ENCODE measurements at places on chromosomes 1 and 21.

DNA sequence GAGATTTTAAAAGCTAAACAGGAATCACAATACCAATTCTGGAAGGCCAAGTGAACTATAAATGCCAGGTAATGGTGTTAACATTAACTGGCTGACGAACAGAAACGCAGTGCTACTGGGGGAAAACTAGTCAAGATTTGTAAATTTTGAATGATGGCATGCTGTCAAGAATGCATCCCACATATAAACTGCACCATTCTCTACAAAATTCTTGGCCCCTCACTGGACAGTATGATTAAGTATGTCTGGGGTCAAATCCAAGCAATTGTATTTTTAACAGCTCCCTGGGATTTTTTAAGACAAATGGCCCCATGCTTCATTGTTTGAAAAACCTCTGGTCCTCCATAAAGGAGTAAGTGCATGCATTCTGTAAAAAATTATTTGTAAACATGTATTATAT lies 73.2 kb upstream of the COA6 start:
- no peak for DNase-seq

- no peak for DNase-seq
These were observed 57.3 kb downstream of the PGBD5 start for GRCh38 chr1:230368871-230369270.

- no peak for DNase-seq
These were observed 95.4 kb downstream of the LPAR3 start for GRCh38 chr1:84797603-84798002.

GRCh38 chr1:171158096-171158495 lies 27.0 kb upstream of the FMO2 start:
- DNase-seq, result no peak

GRCh38 chr1:20931930-20932436 lies 144.9 kb upstream of the HP1BP3 start:
- peak; percentile 12 for DNase-seq

- DNase-seq, result no peak
These were observed 46.3 kb upstream of the TMPRSS15 start for GRCh38 chr21:18449605-18450550.

DNA sequence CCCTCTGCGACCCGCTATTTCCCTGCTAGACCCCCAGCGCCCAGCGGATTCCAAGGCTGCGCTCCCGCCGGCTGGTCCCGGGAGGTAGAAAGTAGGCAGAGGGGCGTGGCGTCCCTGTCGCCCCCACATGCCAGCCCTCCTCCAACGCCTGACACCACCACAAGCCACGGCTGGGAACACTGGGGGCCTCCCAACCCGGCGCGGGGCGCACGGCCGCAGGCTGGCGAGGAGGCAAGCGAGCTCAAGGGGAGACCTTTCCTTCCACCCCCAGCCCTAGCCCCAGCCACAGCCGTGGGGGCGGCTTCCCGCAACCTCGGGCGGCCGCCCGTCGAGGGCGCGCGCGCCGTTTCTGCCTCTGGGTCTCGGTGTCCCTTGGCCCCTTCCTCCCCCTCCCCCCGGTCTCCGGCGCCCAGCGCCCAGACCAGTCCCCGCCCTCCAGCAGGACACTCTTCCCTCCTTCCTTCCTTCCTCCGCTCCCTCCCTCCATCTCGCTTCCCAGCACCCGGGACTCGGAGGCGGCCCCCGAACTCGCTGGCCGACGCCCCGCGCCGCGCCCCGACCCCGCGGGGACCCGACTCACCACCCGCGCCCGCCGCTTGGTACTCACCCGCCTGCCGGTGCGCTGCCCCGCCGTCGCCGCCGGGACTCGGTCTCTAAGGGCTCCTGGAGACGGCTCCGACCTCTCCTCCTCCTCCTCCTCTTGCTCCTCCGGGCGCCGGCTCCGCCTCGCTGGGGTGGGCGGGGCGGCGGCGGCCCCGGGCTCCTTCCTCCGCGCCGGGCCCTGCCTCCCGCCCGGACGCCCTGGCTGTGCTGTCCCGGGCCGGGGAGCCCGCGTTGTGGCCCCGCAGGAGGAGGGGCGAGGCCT lies at the start of gene GNG12:
TSS of gene GNG12 (minus strand) at position 731 of the 865 bp plus-strand sequence. CDS start 125,781 bp downstream, outside the sequence.
- DNase-seq, result peak; percentile 9

DNA sequence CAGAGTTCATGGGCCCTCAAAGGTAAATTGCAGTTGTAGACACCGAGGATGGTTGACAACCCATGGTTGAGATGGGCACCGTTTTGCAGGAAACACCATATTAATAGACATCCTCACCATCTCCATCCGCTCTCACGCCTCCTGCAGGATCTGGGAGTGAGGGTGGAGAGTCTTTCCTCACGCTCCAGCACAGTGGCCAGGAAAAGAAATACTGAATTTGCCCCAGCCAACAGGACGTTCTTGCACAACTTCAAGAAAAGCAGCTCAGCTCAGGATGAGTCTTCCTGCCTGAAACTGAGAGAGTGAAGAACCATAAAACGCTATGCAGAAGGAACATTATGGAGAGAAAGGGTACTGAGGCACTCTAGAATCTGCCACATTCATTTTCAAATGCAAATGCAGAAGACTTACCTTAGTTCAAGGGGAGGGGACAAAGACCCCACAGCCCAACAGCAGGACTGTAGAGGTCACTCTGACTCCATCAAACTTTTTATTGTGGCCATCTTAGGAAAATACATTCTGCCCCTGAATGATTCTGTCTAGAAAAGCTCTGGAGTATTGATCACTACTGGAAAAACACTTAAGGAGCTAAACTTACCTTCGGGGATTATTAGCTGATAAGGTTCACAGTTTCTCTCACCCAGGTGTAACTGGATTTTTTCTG lies 9.3 kb downstream of the SLAMF8 start:
- DNase-seq, result no peak

DNA sequence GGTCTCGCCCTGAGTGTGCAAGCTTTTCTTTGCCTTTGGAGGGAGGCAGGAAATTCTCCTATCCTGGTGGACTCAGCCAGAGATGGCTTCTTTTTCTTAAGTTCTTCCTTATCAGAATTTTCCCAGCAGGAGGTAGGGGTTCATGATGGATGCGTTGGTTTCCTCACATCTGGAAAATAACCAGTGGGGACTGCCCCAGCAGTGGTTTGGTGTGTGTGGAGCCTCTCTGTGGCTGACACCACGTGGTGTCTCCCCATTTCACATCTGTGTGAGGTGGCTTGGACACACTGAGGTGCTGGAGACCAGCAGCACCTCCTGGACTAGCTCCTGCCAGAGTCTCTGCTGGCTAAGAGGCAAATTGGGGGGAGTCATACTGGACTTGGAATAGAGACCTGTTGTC lies 32.6 kb downstream of the B3GALT5 start:
- DNase-seq, result no peak

DNA sequence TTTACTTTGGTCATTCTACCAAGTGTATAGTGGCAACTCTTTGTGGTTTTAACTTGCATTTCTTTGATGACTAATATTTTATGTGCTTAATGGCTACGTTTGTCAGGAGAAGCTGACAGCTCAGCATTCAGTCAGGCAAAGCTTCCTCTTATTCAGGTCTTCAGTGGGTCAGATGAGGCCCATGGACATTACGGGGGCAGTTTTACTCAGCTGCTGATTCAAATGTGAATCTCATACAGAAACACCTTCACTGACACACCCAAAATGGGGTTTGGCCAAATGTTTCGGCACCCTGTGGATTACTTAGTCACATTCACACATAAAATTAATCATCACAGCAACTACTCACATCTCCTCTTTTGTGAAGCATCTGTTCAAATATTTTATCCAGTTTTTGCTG lies 104.9 kb upstream of the PLD5 start:
- no peak for DNase-seq

- DNase-seq, result no peak
These were observed 53.9 kb upstream of the HSD17B7 start for GRCh38 chr1:162736633-162737067.

DNA sequence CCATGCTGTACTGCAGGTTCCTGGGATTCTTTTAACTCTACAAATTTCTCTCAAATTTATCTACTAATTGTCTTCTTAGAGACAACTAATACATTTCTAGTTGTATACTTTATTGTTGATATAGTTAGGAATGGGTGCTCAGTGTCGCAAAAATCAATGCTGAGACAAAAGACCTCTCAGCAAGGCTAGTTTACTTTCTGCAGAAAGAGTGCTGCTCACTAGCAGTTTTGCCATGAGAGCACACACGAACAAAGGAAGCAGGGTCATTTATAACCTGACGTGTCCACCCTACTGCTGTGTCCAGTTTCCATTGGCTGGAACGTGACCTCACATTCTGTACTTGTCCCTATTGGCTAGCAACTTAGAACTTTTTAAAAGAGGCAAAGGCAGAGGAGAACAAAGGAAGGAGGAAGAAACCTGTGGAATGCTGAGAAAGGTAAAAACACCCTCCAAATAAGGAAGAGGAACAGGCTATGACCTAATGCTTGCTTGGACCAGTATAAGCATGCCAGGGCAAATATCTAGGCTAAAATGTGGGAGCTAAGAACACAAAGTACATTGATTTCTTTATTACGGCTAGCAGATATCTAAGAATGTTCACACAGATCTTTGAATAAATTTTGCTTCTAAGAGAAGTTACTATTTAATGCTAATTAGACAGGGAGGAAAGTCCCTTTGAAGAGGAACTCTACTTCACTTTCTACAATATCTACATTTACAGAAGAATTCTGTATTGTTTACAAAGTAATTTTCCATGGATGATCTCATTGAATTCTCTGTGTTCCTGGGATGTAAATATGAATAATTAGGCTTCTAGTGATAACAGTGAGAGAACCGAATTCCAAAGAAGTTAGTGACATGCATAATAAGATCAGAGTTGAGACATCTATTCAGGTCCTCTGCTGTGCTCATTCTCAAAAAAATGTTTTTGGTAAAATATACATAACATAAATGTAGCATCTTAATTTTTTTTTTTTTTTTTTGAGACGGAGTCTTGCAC lies 86.0 kb upstream of the MAP10 start:
- DNase-seq, result no peak

- no peak for DNase-seq
These were observed 35.5 kb upstream of the ZNF362 start for GRCh38 chr1:33220676-33221384.

- peak; percentile 33 for DNase-seq
These were observed 493 bp downstream of the DISC1 start for GRCh38 chr1:231626951-231627614.

- DNase-seq, result no peak
These were observed 9.0 kb downstream of the GSTM5 start for GRCh38 chr1:109721042-109721441.

DNA sequence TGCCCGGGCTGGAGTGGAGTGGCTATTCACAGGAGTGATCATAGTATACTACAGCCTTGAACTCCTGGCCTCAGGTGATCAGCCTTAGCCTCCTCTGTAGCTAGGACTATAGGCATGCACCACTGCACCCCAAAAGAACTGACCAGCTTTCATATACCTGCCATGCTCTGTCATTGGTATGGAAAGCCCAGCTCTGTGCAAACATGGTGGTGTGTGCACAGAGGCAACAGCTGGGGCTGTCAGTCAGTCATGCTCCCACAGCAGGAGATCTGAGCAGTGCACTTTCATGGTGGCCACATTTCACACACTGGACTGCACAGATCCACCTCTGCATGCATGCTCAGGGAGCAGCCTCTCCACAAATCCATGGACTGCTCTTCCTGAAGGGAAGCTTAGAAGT lies 8.8 kb upstream of the JAK1 start:
- no peak for DNase-seq

DNA sequence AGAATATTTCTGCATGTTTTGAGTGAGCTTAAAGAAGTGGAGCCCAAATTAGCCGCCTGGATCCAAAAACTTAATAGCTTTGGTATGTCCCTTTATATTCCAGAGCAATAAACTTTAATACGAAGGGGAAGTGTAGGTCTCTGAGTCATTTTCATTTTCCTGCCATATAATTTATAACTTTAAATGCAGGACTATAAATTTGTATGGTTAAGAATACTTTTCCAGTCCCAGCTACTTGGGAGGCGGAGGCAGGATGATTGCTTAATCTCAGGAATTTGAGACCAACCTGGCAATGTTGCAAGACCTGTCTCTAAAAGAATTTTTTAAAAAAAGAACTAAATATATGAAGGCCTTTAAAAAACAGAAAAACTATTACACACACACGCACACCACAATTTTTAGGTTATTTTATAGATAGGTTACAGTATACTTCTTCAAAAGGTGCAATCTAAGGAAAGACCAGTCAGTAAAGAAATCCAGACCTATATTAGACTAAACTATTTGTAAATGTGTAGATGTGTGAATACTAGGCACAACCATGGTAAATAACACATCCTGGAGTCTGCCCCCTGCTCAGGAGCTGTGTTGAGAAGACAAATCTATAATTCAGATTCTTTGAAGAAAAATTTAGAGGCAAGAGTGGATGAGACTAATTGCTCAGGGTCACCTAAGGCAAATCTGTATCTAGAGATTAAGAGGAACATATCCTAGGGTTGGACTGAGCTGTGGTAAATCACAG lies 80.3 kb downstream of the TTC3 start:
- DNase-seq, result no peak

DNA sequence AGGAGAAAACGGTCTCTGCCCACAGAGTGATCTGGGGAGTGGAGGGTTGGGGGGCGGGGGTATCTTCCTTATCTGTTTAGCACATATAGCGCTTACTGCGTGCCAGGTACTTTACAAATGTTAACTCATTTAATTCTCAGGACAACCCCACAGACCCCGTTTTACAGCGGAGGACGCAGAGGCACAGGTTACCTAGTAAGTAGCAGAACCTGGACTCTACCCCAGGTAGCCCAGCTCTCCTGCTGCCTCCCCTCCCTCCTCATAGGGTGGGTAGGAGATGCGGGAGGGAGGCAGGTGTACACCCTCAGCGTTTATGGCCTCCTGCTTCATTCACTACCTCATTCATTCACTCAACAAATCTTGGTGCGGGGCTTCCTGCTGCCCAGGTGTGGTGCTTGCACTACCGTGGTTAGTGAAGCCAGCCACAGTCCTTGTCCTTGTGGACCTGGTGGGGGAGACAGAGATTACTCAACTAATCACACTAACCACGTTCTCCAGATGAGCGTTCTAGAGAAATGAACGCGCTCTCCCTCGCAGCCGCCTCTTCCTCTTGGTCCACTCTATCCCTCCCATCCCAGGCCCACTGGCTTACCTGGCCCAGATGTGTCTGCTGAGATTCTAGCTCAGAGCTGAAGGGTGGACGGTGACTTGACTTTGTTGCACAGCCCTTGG lies 102.0 kb downstream of the IER5 start:
- no peak for DNase-seq

- no peak for DNase-seq
These were observed 392.5 kb upstream of the ESRRG start for GRCh38 chr1:217115404-217116380.

DNA sequence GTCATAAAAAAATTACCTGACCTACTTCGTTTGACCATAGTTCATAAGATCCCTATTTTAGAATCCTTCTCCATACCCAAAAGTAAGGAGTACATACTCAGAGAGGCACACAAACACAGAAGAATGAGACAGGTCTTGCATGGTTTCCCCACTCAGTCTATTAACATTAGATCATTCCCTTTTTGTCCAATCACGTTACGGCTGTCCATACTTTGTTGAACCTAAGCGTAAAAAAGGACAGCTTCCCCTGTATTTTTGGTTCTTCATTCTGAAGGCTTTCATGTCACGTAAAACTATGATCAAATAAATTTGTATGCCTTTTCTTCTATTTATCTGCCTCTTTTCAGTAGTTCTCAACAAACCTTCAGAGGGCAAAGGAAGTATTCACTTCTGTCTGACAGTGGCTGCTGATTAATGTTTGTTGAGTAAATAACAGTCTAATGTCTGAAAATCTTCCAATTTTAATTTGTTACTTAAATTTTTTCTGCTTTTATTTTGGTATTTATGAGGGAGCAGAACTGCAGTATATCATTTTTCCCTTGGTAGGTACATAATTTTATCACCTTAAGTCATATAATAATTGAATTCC lies 16.4 kb downstream of the PKN2 start:
- no peak for DNase-seq

GRCh38 chr1:3125078-3125477 lies 56.1 kb downstream of the PRDM16 start:
- DNase-seq, result no peak

GRCh38 chr1:44677201-44677766 lies 2.8 kb downstream of the ARMH1 start:
- DNase-seq, result no peak
